ENCODE measurements at places on chromosomes 4 and X.
A peak's percentile ranks its signal among the peaks of the same experiment; 100 is the strongest.

DNA sequence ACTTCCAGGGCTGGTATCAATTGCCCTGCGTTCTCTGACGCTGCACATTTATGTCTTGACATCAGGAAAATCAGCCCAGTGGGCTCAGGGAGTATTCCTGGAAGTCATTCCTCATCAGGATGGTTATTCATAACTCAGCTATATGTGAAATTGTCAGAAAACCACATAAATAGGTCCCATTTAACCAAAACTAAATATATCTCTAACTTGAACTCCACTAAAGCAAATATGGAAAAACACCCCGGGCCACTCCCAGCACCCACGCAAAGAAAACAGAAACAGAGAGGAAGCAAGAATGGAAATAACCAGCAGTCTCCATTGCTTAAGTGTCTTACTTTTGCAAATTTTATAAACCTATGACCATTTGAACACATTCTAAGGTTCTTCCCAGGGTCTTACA lies 112.0 kb downstream of the IRF2 start:
- DNase-seq, result no peak

DNA sequence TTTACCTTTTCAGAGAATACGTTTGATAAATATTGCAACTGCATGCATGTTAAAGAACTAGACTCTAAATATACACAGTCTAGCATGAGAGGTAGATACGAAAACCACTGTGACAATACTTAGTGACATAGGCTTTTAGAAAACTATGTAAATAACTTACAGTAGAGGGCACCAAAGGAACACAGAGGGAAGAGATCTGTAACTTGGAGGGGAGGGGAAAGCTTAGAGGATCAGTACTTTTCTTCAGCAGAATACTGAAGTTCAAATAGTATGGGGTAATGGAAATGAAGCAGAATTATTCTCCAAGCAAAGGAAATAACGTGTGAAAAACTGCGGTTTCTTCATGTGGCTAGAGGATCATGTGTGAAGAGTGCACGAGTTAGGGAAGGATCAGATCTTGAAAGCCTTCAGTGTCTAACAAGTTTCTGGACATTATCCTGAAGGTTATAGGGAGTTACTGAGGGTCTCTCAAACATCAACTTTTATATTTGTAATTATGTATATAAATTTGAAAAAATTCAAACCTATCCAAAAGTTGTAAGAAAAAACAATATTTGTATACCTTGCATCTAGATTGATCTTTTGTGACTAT lies 264.3 kb downstream of the NPFFR2 start:
- DNase-seq, result no peak

GRCh38 chr4:138290805-138291204 lies 48.7 kb upstream of the SLC7A11 start:
- DNase-seq, result no peak

DNA sequence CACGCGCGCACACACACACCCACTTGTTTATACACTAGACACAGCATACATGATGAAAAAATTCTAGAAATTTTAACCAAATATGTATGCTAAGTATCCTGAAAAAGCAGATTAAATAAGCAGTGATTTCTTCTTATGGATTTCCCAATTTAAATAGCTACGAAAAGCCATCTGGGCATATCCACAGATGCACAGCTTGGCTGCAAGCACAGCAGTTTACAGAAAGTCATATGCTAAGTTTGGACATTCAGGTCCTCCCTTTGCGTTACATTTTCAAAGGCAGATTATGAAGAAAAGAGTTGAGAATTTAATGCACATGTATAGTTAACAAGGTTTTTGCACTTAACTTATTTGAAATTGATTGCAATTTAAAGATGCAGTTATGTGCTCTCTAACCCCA lies 542.2 kb upstream of the EPHA5 start:
- no peak for DNase-seq

DNA sequence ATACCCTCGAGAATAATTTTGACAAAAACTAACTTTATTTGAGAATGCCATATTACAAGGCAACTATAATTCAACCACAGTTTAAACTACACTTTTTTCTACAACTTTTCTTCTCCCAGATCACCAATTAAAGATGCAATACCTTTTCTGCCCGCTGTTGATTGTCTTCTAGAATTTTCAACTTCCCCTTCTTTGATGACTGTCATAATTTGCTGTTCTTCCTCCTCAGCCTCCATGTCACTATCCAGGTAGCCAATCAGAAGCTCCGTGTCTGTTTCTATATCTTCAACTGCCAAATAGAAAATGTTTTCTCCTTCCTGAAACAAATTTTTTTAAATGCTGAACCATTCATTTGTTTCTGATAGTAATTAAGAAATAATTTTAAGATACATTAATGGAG lies 101.5 kb downstream of the PRDM5 start:
- no peak for DNase-seq

DNA sequence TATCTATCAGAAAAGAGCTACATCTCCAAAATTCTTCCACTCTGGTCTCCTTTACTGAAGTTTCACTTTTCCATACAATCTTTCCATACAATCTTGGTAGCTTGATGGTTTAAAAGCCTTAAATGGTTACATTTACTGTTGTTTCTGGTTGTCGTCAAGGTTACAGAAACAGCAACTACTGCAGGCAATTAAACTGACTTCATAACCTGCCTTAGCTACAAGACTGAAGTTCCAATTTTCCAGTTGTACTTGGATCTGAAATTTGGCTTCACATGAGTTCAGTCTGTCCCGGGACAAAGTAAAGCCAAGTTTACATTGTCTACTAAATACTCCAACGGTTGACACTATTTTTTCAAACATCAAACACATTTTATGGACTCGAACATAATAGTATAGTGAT lies 326.4 kb downstream of the ANKRD50 start:
- DNase-seq, result no peak

DNA sequence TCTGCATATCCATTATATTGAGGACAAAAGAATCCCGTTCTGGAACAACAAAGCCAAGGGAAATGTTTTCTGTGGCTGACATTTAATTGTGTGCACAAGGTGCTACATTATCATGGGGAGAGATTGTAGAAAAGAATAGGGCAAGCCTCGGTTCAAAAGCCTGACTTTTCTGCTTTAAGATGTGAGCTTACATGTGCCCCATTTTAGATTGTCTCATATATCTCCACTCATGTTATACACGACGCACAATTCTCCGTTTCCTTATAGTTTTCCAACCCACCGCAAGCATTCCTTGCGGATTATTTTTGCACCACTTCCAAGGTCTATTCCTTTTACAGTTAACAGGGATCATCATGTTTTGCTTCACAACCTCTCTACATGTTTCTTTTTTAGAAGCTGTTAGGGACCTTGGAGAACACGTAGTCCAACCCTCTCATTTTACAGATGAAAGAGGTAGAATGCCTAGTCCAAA lies 99.6 kb upstream of the MAML3 start:
- DNase-seq, result no peak

DNA sequence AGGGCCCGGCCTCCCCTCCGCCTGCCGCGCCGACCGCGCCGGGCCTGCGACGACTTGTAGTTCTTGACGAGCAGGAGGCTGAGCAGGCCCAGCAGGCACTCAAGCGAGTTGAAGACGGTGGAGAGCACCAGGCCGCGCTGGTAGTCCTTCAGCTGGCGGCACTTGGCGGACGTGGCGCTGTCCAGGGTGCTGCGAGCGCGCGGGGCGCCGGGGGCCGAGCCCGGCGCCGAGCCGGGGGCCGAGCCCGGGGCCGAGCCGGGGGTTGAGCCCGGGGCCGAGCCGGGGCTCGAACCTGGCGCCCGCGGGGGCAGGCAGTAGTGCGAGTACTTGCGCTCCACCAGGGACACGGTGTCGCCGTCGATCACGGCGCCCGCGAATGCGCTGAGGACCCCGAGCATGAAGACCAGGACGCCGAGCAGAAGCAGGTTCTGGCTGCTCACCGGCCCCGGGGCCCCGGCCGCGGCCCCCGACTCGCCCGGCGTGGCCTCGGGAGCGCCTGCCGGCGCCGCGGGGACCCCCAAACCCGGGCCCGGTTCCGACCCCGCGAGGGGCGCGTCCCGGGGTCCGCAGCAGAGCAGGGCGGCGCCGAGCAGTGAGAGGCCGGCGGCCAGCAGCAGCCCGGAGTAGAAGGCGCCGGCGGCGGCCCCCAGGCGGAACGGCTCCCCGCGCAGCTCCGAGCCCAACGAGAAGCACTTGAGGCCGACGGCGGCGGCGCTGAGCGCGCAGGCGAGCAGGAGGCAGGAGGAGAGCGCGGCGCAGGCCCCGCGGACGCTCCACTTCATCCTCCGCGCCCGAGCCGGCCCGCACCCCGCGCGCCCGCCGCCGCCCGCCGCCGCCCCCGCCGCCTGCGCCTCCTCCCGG lies 584 bp downstream of the TMEM271 start:
- DNase-seq, result no peak

DNA sequence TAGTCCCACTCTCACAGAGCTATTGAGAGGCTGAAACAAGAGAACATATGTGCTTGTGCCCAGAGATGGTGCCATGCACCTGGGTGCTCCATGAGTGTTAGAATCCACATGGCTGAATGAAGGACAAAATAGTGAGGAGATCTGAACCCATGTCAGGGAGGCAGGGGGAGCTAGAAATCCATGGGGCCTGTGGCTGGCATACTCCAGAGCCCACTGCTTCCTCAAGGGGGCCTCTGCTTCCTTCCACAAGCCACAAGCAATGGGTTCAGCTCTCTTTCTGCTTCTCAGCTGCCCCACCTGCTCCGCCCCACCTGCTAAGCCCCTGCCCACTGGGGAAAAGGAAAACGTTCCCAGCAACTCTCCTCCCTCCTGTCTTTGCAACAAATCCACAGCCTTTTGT lies 46.1 kb downstream of the PJA1 start:
- DNase-seq, result no peak

DNA sequence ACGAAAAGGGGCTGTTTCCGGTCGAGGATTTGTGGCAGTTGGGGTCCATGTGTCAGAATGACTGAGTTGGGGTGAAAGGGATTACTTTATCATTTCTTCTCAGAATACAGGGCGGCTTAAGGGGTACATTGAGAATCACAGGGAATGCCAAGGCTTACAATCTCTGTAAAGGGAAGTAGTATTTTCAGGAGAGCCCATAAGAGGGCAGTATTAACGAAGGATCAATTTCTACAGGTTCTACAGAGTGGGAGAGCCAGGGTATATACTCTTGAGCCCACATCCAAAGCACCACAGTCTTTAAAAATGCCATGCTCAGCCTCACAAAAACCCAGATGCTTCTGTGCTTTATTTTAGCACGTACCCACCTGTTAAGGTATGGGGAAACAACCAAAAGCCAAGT lies 67.7 kb upstream of the ZXDA start:
- DNase-seq, result no peak

- DNase-seq, result no peak
Measured at GRCh38 chr4:25654971-25655963, at the start of gene SLC34A2. Gene SLC34A2 (plus strand): TSS chr4:25655851. CDS start chr4:25662501, 6,650 bp downstream.

GRCh38 chr4:154490583-154491340 lies 837 bp downstream of the DCHS2 start:
- no peak for DNase-seq

DNA sequence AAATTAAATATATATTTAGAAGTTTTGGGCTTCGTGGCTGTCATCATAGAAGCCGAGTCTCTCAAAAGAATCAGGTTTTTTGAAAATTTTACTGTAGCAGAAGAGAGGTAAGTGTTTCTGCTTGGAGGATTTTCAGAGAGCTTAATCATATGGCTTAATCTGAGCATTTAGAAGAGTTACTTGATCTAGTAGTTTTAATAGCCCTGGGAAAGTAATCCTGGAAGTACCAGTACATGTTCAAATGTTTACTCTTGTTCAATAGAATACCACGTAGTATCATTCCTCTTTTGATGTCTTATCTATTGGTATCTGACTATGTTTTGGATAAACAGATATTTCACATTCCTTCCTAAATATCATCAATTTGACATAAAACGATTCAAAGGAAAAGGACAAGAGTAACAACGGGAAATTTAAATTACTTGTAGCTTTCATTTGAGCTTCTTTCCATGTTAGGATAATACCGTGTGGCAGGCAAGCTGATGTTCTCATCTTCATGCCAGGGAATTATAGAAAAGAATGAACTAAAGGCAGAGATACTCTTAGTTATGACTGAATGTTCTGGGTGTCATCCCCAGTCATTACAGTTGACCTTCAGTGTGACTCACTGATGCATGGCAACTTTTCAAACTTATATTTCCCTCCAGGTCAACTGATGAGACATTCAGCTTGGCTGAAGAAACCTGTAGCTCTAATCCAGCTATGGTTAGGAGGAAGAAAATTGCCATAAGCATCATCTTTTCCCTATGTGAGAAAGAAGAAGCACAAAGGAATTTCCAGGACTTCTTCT lies 89.8 kb downstream of the FNIP2 start:
- DNase-seq, result no peak

DNA sequence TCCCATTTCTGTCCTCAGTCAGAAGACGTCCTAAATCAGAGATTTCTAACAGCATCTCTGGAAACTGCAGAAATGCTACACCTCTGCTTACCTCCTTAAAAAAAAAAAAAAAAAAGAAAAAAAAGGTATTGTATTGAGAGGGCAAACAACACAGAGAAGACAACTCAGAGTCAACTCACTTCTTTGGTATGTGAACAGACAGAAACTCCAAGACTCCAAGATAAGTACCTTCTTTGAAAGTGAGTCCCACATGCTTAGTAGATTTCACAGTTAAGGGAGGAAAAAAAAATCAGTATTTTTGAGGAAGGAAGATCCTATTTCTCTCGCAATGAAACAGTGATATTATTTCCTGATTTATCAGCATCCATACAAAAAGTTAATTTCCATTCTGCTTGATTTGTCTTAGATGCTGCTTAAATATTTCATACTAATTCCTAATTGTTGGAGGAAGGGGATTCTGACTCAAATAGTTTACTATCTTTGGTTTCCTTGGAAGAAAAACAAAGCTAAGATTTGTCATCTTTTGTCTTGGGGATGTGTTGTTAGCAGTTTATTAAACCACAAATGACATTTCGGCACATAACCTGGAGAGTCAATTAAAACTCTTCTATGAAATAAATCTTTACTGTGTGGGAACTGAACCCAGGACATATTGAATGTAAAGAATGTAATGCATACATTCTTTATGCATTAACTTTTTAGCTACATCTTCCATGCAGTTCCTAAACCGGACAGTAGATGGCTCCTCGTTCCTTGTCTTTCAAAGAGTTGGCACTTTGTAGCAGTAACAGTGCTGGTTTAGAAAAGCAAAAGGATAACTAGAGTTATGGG lies 4.7 kb downstream of the RASGEF1B start:
- DNase-seq, result peak; percentile 60

All from activated naive CD8-positive, alpha-beta T cell treated with anti-CD3 and anti-CD28 coated beads, Interleukin-2, amount 50 U/mL, for 16 hours (primary cell).